ENCODE measurements at places on chromosomes 5 and 9.

- peaks cover 18% of the 10 kb centered on the region for H3K27me3 ChIP-seq
- H3K27ac ChIP-seq: no peak overlapping the region
- no peaks in the 10 kb centered on the region for H3K4me1 ChIP-seq
These were observed 141.2 kb upstream of the TBC1D2 start for GRCh38 chr9:98396656-98397055.

DNA sequence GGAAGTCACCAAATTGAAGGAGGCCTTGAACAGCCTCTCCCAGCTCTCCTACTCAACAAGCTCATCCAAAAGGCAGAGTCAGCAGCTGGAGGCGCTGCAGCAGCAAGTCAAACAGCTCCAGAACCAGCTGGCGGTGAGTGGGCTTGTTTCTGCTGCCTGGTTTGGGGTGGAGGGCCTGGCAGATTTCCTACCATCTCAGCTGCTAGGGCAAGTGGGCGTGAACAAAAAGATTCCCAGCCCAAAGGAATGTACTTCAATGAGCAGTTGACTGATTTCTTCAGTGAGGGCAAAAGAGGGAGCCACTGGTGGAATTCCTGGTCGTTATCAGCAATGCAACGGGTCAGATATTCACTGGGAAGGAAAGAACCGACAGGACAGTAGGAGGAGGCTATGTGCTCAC lies 12.6 kb upstream of the TTC23L start:
- peaks cover 51% of the 10 kb centered on the region for H3K36me3 ChIP-seq
- H3K27me3 ChIP-seq: no peaks in the 10 kb centered on the region
- peak overlapping the region; percentile 93 for H3K27ac ChIP-seq
- no peaks in the 10 kb centered on the region for H3K4me1 ChIP-seq
- no peak for DNase-seq

GRCh38 chr9:90433398-90433941 lies 209.2 kb downstream of the DIRAS2 start:
- DNase-seq: peak; percentile 77
- H3K27ac ChIP-seq: peak overlapping the region; percentile 73
- H3K36me3 ChIP-seq: no peaks in the 10 kb centered on the region
- peaks cover 6% of the 10 kb centered on the region for H3K27me3 ChIP-seq

- no peak for DNase-seq
- H3K36me3 ChIP-seq: peaks cover 5% of the 10 kb centered on the region
- no peak overlapping the region for H3K27ac ChIP-seq
These were observed 195.0 kb downstream of the KIAA0825 start for GRCh38 chr5:94423411-94423810.

GRCh38 chr9:2016408-2017330 lies 1.5 kb downstream of the SMARCA2 start:
- DNase-seq: peak; percentile 56
- H3K27me3 ChIP-seq: peaks cover 68% of the 10 kb centered on the region
- no peak overlapping the region for H3K27ac ChIP-seq
- peak overlapping the region; percentile 95 for H3K4me3 ChIP-seq
- peaks cover 35% of the 10 kb centered on the region for H3K4me1 ChIP-seq

Data from nephron progenitor cell (in vitro differentiated cells).